Glutamatergic neuron (in vitro differentiated cells): ENCODE measurements at places on chromosomes 16 and 17. TPM values are rescaled to one million over a fixed set of nuclear protein-coding genes. Genes with fewer than 3 reads are reported as not detected.
A peak's percentile ranks its signal among the peaks of the same experiment; 100 is the strongest.

- DNase-seq, result no peak
- H3K4me1 ChIP-seq, result peaks cover 43% of the 10 kb centered on the region
- no peaks in the 10 kb centered on the region for H3K36me3 ChIP-seq
- peaks cover 2% of the 10 kb centered on the region for H3K27me3 ChIP-seq
Measured at GRCh38 chr17:57408071-57408811, 151.9 kb downstream of the MSI2 start.

GRCh38 chr16:30694926-30695693, 3.9 kb upstream of the SRCAP start:
- no peak overlapping the region for H3K4me3 ChIP-seq
- no peak for DNase-seq
- no peaks in the 10 kb centered on the region for H3K36me3 ChIP-seq
- peaks cover 21% of the 10 kb centered on the region for H3K27me3 ChIP-seq

- peaks cover 5% of the 10 kb centered on the region for H3K36me3 ChIP-seq
- no peak overlapping the region for H3K4me3 ChIP-seq
- H3K27ac ChIP-seq, result no peak overlapping the region
- H3K27me3 ChIP-seq, result no peaks in the 10 kb centered on the region
- H3K4me1 ChIP-seq, result peaks cover 1% of the 10 kb centered on the region
Measured at GRCh38 chr17:69335058-69335457, 8.1 kb upstream of the ABCA5 start.

- H3K36me3 ChIP-seq, result no peaks in the 10 kb centered on the region
- DNase-seq, result no peak
- H3K27ac ChIP-seq, result no peak overlapping the region
- peaks cover 18% of the 10 kb centered on the region for H3K27me3 ChIP-seq
- H3K4me3 ChIP-seq, result peak overlapping the region; percentile 69
Measured at GRCh38 chr17:7042501-7043181, 1.3 kb downstream of the SLC16A11 start.

Gene PVALEF
- total RNA-seq, result 0.29 TPM

DNA sequence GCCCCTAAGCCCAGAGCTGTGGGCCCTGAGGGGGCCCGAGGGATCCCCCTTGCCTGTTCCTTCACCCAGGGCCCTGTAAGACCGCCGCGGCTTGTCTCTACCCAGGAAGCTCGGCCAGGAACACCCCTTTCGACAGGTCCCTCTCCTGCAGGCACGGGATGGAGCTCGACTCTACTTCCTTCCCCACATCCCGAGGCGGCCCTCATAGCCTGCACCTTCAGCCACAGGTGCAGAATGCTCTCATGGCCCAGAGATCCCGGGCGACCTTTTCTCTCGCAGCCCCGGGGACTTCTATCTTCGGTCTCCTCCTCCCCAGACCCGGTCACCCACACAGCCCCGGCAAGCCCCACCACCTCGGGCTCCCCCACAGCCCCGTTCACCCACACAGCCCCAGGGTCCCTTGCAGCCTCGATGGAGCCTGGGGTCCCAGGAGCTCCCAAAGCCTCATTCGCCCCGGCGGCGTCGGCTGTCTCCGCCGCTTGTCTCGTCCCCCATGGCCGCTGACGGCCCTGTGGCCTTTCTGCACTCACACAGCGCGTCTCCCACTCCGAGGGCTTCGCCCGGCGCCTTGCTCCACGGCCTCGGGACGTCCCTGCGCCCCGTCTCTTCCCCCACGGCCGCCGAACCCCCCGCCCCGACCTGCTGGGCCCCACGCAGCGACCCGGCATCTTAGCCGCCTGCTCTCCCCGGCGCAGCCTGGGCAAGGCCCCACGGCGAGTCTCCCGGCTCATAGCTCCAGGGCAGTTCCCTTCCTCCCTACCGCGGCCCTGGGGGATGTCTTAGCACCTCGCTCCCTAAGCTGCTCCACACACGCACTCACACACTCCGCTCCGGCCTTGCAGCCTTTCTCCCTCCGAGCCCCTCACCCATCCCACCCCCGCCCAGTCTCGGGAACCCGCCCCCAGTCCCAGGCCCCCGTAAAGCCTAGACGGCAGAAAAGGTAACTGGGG, 650 bp downstream of the KIAA0753 start:
- no peaks in the 10 kb centered on the region for H3K36me3 ChIP-seq
- H3K4me1 ChIP-seq, result peaks cover 3% of the 10 kb centered on the region
- H3K27me3 ChIP-seq, result peaks cover 10% of the 10 kb centered on the region
- H3K4me3 ChIP-seq, result peak overlapping the region; percentile 97
- DNase-seq, result peak; percentile 56
